Tracheal epithelial cell (primary cell): ENCODE measurements at places on chromosomes 7 and 10. TPM values are rescaled to one million over a fixed set of nuclear protein-coding genes. Genes with fewer than 3 reads are reported as not detected.

WIPF3 gene
- under 0.01 and 0.21 TPM in 2 replicates for total RNA-seq

C10orf88 gene
- 7.7 and 8.0 TPM in 2 replicates for total RNA-seq

BLNK gene
- 5.5 TPM in 2 replicates for total RNA-seq

CYP2C19 gene
- total RNA-seq: 0.21 TPM in 1 of 2 replicates, not detected in the other

CRTAC1 gene
- total RNA-seq: under 0.01 TPM in 1 of 2 replicates, not detected in the other

HOXA6 gene
- 0.72 TPM in 1 of 2 replicates, not detected in the other for total RNA-seq

LRMDA gene
- total RNA-seq: 3.0 and 3.1 TPM in 2 replicates

VGF gene
- total RNA-seq: 0.24 TPM in 1 of 2 replicates, not detected in the other

ARHGAP22 gene
- 15.8 and 29.4 TPM in 2 replicates for total RNA-seq

FAM180A gene
- not detected in 2 replicates for total RNA-seq

HYCC1 gene
- 21.1 and 23.4 TPM in 2 replicates for total RNA-seq

BAIAP2L1 gene
- 21.9 and 25.6 TPM in 2 replicates for total RNA-seq

GNA12 gene
- 14.1 and 15.4 TPM in 2 replicates for total RNA-seq
